Aorta (tissue), 5 donors: ENCODE measurements at places on chromosomes 2 and 18. TPM values are rescaled to one million over a fixed set of nuclear protein-coding genes. Genes with fewer than 3 reads are reported as not detected.

FAM161A gene
- total RNA-seq: 2.4 TPM

PDE1A gene
- total RNA-seq: 17.1 TPM

SIX3 gene
- not detected for total RNA-seq

TFPI gene
- 105 TPM for total RNA-seq

CNGA3 gene
- total RNA-seq: not detected

REG1B gene
- total RNA-seq: 3.8 TPM

CCDC141 gene
- 3.9 TPM for total RNA-seq

TET3 gene
- total RNA-seq: 9.5 TPM

GRCh38 chr2:81467096-81467495 lies 1162.5 kb upstream of the LRRTM1 start:
- peak; percentile 58 for DNase-seq

- DNase-seq: no peak
These were observed 266.6 kb upstream of the SIX2 start for GRCh38 chr2:45275806-45276205.

- no peak for DNase-seq
These were observed 81.9 kb downstream of the CD226 start for GRCh38 chr18:69865776-69866175.

DNA sequence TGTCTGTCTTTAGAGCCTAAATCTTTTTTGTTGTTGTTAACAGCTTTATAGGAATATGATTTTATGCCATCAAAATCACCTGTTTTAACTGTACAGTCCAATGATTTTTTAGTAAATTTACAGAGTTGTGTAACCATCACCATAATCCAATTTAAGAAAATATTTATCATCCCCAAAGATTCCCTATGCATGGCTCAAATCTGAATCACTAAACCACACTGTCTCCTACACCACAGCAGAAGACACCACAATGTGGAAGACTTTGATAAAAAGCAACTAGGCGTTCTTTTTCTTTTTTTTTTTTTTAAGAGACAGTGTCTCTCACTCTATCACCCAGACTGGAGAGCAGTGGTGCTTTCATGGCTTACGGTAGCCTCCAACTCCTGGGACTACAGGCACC lies 99.6 kb downstream of the TXNL1 start:
- no peak for DNase-seq

DNA sequence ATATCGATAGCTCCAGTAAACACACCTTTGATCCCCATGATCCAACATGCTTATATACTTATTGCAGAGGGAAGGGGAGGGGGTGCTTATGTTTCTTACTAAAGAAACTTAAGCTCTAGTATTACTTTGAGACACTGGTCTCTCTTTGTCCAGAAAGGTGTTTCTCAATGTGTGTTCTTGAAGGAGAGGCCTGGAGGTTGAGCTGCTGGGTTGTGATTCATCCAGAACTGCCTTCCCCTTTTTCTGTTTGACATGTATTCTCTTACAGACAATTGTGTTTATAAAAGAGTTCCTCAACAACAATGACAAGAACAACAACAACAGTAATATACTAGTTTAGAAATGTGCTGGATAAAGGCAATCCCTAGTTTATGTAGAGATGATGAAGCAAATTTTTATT lies 516.0 kb upstream of the FAM98A start:
- DNase-seq: no peak

DNA sequence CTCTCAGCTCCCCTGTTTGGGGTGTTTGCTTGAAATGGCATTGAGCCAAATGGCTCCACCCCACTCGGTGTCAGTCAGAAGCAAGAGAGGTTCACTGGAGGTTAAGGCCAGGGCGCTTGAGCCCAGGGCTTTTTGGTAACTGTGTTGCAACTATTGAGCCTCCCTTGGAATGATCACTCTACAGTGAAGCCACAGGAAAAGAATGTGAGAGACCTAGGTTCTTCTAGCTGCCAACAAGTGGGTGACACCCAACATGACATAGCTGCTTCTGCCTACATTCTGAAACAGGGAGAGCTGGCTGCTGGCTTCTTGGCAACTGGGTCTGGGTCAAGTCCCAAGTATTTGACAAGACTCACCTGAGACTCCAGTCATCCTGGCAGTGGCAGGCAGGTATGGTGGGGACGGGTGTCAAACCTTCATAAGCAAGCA lies 7.1 kb upstream of the GRHL1 start:
- DNase-seq: no peak

DNA sequence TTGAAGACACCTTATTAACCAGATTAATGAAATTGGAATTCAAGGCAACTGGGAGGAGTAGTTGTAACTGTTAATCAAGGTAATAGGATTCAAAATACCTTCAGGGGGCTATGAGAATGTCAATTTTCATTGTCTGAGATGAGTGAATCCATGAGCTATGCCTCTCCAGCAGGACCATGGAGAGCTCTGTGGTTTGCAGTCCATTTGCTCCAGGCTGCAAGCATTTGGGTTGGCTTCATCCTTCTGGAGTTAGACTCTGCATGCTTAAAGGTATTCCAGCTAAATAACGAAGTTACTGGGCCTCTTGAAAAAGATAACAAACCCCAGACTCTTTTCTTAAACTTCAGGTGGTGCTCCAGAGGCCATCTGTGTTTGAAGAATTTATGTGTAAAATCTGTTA lies 207.1 kb upstream of the SLC8A1 start:
- no peak for DNase-seq

DNA sequence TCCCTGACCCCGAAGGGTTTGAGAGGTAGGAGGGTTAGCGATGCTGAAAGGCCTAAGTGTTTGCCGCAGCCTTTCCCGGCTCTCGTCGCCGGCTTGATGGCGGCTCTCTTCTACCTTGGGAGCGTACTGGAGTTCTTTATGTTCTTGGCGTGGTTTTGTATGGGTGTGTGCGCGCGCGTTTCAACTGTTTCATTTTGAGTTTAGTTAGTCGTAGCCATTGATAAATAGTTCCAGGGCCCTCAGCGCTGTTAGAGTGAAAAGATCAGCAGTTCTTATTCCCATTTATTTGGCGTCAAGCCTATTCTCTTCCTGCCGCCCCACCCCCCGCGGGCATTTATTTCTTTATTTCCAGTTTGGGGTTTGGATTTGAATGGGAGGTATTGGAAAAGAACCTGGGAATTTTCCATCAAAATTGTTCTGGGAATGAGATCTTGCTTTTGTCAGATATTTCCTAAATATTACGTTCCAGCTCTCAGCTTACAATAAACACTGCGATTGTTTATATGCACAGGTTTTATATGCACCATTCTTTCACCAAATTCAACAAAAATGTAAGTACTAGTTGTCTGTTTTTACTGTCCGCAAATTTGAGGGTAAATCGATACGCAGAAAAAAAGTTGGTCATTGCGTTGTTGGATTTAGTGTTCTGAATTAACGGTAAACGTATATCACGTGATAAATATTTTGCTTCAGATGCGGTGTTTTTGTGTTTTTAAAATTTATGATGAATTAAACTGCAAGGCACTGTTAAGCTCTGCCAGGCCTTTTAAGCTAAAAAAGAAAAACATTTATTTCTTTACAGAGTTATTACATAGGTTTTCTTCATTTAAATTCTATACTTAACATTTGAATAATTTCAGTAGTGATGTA lies 954 bp downstream of the CCNT2 start:
- DNase-seq: peak; percentile 44

- DNase-seq: peak; percentile 76
These were observed 683 bp downstream of the MBOAT2 start for GRCh38 chr2:9002637-9003365.

- DNase-seq: no peak
These were observed 24.9 kb downstream of the C2orf76 start for GRCh38 chr2:119341684-119342083.

DNA sequence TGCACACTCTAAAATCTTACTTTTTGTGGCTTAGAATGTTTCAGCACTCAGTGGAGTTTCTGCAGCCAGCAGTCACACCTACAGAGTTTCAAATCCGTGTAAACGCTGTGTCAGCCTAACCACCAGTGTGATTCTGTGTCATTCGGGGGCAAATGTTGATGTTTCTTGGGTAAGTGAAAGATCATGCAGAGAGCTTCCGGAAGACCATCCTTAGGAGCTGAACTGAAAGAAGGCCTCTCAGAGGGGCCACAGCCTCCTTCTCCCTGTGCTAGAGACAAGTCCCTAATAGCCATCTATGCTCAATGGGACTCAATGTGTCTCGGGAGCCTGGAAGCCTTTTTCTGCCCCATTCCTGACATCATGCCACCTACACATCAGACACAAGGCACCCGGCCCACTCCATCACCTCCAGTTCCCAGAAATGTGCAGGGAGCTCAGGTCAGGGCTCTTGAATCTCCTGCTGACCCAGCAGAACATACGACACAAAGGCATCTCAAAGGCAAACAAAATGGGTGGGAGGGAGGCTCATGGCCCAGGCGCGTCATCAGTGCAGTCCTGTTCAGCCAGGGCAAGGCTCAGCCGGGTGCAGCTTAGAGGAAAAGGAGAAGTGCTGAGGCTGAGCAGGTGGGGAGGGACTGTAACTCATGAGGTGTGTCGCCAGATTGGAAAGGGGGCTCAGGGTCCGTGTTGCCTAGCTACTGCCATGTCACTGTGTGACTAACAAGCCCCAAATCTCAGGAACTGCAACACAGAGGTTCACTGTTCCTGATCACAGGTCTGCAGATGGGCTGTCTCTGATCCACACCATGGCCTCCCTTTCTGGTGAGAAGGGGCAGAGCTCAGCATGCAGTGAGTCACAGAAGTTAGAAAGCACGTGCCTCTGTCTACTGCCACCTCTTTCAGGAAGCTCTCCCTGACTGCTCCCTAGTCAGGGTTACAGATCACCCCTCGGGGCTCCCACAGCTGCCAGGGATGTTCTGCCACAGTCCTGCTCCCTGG lies 82.0 kb downstream of the SMAD7 start:
- DNase-seq: peak; percentile 75

- no peak for DNase-seq
These were observed 81.1 kb downstream of the MBOAT2 start for GRCh38 chr2:8922431-8922830.

DNA sequence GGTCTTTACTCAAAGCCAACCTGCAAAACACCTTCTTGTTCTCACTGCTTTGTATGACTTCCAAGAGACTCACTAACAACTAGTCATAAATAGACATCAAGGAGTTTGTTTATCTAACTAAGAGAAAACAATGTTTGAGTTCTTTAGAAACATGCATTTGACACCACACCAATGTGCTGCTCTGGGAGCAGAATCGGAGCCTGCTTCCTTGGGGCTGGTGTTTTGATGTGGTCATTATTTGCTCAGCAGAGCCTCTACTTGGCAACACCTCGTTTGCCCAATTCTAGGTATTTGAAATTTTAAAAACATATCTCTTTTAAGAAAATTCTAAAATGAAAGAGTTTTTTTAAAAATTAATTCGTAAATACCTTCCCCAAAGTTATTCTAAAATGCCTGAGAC lies 167.5 kb downstream of the BCL2 start:
- no peak for DNase-seq

DNA sequence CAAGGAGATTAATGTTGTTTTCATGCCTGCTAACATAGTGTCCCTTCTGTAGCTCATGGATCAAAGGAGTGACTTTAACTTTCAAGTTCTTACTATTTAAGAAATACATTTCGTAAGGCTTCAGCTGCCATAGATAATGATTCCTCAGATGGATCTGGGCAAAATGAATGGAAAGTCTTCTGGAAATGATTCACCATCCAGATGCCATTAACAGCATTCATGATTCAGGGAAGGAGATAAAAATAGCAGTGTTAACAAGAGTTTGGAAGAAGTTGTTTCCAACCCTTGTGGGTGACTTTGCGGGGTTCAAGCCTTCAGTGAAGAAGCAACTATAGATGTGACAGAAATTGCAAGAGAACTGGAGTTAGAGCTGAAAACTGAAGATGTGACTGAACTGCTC lies 17.0 kb downstream of the VRK2 start:
- no peak for DNase-seq

GRCh38 chr18:48310353-48310752 lies 98.8 kb downstream of the ZBTB7C start:
- no peak for DNase-seq

DNA sequence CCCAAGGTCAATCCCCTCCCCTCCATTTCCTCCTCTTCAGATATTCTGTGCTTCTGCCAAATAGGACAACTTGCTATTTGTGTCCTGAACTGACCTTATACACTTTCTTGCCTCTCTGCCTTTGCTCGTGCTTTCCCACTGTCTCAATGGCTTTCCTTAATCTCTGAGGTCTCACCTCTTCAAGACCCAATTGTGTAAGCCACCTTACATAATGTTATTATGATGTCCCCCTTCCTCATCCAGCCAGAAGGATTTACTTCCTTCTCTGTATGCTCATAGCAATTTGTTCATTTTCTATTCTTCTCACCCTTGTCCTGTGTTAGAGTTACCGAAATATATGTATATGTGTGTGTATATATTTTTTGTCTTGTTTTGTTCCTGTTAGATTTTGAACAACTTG lies 26.9 kb upstream of the DARS1 start:
- DNase-seq: no peak

- no peak for DNase-seq
These were observed 107.9 kb downstream of the PTGR3 start for GRCh38 chr18:75100832-75101630.

GRCh38 chr2:32810909-32811495 lies 135.8 kb upstream of the LTBP1 start:
- no peak for DNase-seq

- no peak for DNase-seq
These were observed 209.6 kb upstream of the PIK3C3 start for GRCh38 chr18:41745166-41746049.

DNA sequence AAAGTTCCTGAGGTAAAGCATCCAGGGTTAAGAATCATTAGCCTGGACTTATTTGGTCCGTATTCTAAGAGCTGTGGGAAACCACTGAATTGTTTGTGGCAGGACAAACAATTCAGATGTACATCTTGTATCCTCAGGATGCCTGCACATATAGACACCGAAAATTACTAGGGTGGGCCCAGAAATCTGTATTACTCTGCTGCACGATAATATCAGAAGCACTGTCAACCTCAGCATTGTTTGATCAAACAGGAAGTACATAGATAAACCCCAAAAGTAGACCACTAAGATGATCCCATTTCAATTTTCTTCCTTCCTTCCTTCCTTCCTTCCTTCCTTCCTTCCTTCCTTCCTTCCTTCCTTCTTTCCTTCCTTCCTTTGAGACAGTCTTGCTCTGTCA lies 34.2 kb upstream of the SPRED2 start:
- DNase-seq: no peak

GRCh38 chr2:193187816-193188215 lies 993.1 kb upstream of the TMEFF2 start:
- no peak for DNase-seq

GRCh38 chr2:237538001-237538720 lies 28.2 kb upstream of the PRLH start:
- no peak for DNase-seq

DNA sequence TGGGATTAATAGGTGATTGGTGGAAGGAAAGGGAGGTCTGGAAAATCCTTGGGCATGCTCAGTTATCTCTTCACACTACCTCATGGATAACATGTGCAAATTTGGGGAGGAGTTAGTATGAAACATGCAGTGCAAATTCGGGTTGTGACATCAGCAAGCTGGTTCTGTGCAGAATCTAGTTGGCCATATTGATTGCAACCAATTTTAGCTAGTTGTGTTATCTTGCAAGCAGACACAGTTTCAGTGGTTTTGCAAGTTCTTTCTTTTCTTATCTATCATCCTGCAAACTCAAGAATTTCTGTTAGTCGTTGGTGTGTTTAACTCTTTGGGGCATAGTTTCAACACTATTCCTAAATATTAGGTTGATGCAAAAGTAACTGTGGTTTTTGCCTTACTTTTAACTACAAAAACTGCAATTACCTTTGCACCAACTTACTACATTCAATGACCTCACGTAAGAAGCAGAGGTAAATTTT lies 135.4 kb downstream of the PTH2R start:
- no peak for DNase-seq

GRCh38 chr2:8096484-8096883 lies 585.4 kb upstream of the ID2 start:
- no peak for DNase-seq
